ENCODE measurements at places on chromosomes 4 and X. TPM values are rescaled to one million over a fixed set of nuclear protein-coding genes. Genes with fewer than 3 reads are reported as not detected.

The GAGE13 gene
- polyA plus RNA-seq, result not detected

DNA sequence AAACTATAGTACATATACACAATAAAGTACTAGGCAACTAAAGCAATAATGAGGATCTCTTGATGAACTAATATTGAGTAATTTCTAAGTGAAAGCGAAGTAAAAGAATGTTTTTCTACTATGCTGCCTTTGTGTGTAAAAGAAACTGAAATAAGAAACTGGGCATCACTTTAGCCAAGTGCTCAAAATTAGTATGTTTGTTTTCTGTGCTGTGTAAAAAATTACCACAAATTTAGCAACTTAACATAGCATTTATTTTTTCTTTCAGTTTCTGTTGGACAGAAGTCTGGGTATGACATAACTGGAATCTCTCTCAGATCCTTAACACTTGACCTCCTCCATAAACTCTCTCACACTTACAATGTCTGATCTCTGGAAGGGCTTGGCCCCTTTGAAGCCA is 687.1 kb upstream of the MAGEB2 start:
- H3K4me1 ChIP-seq, result no peaks in the 10 kb centered on the region
- DNase-seq, result no peak
- no peaks in the 10 kb centered on the region for H3K36me3 ChIP-seq
- no peaks in the 10 kb centered on the region for H3K27me3 ChIP-seq
- no peak overlapping the region for H3K27ac ChIP-seq

GRCh38 chrX:38563030-38563429 is 1.7 kb downstream of the TSPAN7 start:
- no peaks in the 10 kb centered on the region for H3K36me3 ChIP-seq
- no peak overlapping the region for H3K4me3 ChIP-seq
- peaks cover 5% of the 10 kb centered on the region for H3K4me1 ChIP-seq
- no peak for DNase-seq
- no peaks in the 10 kb centered on the region for H3K27me3 ChIP-seq
- H3K27ac ChIP-seq, result no peak overlapping the region

GRCh38 chrX:47247206-47247998 is 14.6 kb downstream of the USP11 start:
- no peaks in the 10 kb centered on the region for H3K27me3 ChIP-seq
- no peaks in the 10 kb centered on the region for H3K4me1 ChIP-seq
- peak; percentile 3 for DNase-seq
- H3K27ac ChIP-seq, result no peak overlapping the region
- H3K36me3 ChIP-seq, result no peaks in the 10 kb centered on the region
- H3K4me3 ChIP-seq, result no peak overlapping the region

- H3K27me3 ChIP-seq, result no peaks in the 10 kb centered on the region
- no peak overlapping the region for H3K27ac ChIP-seq
- DNase-seq, result no peak
These were observed 334.5 kb upstream of the SLC7A11 start for GRCh38 chr4:138576684-138577083.

- no peak overlapping the region for H3K4me3 ChIP-seq
- H3K36me3 ChIP-seq, result no peaks in the 10 kb centered on the region
- no peak for DNase-seq
- no peaks in the 10 kb centered on the region for H3K4me1 ChIP-seq
- no peaks in the 10 kb centered on the region for H3K27me3 ChIP-seq
These were observed 418.7 kb upstream of the INTU start for GRCh38 chr4:127214016-127214415.

- no peaks in the 10 kb centered on the region for H3K27me3 ChIP-seq
- no peak overlapping the region for H3K4me3 ChIP-seq
- no peaks in the 10 kb centered on the region for H3K36me3 ChIP-seq
These were observed 430.3 kb upstream of the MAOA start for GRCh38 chrX:43225626-43226328.

- DNase-seq, result peak; percentile 15
- peaks cover 32% of the 10 kb centered on the region for H3K4me1 ChIP-seq
- peak overlapping the region; percentile 20 for H3K27ac ChIP-seq
- H3K4me3 ChIP-seq, result peak overlapping the region; percentile 90
These were observed 1.6 kb downstream of the RCHY1 start for GRCh38 chr4:75512386-75513211.

Data from B cell (primary cell).